ENCODE measurements at places on chromosomes 3 and 15. TPM values are rescaled to one million over a fixed set of nuclear protein-coding genes. Genes with fewer than 3 reads are reported as not detected.

DNA sequence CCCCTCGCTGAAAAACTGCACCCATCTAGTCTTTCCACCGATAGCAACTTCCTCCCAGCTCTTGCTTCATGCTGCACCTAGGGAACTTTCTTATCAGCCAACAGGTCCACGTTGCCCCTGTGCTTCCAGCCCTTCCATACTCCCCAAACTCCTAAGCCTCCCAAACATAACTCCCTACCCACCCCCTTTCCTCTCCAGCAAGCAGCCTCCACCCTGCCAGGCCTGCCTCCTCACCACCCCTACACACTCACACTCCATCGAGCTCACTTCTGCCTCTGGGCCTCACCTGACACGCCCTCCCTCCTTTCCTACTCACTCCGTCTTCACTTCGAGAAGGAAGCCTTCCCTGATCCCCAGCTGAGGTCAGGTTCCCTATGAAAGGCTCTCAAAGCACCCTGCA lies 8.1 kb downstream of the INSYN1 start:
- no peak for DNase-seq

GRCh38 chr3:11739706-11740105 lies 96.0 kb upstream of the VGLL4 start:
- no peak for DNase-seq

The PLA2G4E gene
- polyA plus RNA-seq = 1.1 TPM

The HIGD2B gene
- not detected for polyA plus RNA-seq
